ENCODE measurements at places on chromosomes 3 and 15.

GRCh38 chr15:42932833-42933515, 12.4 kb upstream of the TTBK2 start:
- DNase-seq = no peak

DNA sequence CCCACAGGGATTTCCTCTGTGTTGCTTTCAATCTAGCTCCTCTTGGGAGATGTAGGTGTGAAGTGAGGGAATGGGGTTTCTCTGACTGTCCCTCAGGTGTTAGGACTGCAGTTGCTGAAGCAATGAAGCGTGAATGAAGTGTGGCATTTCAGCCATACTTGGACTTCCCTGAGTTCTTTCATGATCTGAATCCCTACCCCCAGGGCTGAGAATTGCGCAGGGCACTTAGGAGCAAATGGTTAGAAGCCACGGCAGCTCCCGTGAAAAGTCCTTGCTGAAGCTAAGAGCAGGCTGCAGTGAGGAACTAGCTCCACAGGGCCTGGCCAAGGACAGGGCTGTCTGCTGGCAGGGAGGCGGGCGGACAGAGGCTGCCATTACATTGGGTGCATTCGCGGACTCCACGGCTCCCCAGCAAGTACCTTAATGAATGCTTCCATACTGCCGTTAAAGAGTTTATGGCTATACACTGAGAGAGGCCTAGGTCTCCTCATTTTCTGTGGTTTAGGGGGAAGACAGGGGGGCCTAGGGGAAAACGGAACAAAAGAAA, 69.0 kb upstream of the RAD18 start:
- no peak for DNase-seq

GRCh38 chr3:173351886-173352285, 45.7 kb upstream of the NLGN1 start:
- no peak for DNase-seq

DNA sequence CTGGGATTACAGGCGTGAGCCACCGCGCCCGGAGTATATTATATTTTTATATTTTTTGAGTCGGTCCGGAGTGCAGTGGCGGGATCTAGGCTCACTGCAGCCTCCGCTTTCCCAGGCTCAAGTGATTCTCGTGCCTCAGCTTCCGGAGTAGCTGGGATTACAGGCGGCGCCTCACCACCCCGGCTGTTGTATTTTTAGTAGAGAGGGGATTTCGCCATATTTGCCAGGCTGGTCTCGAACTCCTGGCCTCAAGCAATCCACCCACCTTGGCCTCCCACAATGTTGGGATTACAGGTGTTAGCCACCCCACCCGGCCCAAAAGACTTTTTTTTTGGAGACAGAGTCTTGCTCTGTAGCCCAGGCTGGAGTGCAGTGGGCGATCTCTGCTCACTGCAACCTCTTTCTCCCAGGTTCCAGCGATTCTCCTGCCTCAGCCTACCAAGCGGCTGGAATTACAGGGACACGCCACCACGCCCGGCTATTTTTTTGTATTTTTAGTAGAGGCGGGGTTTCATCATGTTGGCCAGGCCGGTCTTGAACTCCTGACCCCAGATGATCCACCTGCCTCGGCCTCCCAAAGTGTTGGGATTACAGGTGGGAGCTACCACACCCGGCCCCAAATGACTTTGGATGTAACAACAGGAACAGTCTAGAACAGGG, 1.0 kb downstream of the ZNF589 start:
- no peak for DNase-seq

DNA sequence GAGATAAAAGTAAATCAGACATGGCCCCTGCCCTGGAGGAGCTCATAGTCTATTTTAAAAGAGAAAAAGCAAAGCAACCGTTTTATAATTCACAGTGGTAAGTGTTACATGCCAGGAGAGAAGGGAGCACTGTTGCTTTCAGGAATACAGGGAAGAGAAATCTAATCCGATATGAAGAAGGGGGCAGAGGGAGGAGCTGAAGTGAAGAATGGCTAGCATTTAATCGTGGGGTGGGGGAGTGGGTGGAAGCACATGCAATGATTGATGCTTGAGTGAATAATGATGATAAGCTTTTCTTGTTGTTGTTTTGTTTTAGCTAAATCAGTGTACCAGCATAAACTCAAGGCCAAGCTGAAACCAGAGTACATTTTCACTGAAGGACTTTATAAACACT, 629.5 kb downstream of the MAGI1 start:
- no peak for DNase-seq

DNA sequence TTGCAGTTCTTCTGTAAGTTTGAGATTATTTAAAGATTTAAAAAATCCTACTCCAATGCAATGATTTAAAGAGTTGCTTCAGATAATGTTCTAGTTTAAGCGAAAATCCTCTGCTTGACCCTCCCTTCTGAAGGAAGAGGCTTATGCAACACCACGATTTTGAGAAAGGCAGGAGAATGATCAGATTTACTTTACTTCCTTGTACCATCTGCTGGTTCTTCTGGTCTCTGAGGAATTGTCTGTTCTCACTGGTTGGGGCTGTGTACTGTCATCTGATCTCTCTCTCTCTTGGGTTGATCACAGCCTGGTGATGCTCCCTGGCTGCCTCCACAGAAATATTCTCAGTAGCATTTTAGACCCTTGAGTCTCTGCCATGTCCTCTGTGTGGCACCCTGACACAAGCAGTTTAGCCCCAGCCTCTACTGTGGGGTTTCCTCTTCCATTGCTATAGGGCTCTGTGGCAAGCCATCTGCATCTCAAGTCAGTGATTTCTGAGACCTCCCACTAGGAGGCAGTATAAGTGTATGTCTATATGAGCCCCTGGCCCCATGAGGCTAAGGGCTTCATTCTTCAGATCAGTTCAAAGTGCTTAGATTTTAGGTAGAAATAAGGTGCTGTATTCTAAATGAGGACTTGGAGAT, 50.8 kb upstream of the PLAAT1 start:
- DNase-seq = no peak

- DNase-seq = no peak
Measured at GRCh38 chr3:128307781-128308469, 154.6 kb downstream of the EEFSEC start.

GRCh38 chr15:96882121-96882772, 551.7 kb downstream of the NR2F2 start:
- DNase-seq = no peak

GRCh38 chr3:14386254-14386653, 16.2 kb upstream of the SLC6A6 start:
- DNase-seq = no peak

GRCh38 chr3:143287403-143287802, 167.8 kb downstream of the CHST2 start:
- no peak for DNase-seq

GRCh38 chr15:38518084-38518483, 46.5 kb downstream of the RASGRP1 start:
- DNase-seq = no peak

GRCh38 chr3:194197981-194198695, 62.2 kb downstream of the HES1 start:
- DNase-seq = no peak

DNA sequence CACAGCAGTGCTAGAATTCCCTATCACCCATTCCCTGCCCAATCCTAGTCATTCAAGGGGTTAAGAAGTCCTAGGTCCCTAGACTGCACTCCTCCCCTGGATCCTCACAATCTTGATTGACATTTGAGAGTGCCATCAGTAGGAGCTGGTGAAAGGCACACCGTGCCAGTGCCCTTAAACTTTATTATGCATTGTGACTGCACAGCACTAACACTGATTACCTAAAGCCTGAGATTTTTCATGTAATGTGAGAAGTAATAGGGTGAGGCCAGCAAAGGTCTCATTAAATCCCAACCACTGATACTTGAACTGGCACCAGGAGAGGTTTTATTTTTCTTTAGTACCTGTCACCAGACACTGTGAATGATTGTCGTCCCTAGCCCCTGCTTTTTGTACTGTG, 16.3 kb downstream of the GXYLT2 start:
- no peak for DNase-seq

GRCh38 chr3:137065381-137065780, 107.6 kb downstream of the IL20RB start:
- no peak for DNase-seq

DNA sequence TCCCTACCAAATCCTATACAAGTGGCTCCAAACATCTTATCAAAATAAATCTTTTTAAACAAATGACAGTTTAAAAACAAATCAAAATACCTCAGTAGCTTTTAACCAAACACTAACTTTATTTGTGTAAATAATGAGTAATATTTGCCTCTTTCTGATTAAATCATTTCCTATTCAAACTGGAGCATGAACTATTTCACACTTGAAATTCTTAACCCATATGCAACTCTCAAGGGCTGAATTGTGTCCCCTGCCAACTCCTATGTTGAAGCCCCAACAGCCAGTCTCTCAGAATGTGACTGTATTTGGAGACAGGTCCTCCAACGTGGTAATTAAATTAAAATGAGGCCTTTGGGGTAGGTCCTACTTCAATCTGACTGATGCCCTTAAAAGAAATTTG, 55.9 kb upstream of the MCTP2 start:
- no peak for DNase-seq

GRCh38 chr3:7456386-7456785, 595.5 kb downstream of the GRM7 start:
- DNase-seq = no peak

Measured in LoVo (cell line).